MM.1S (cell line): ENCODE measurements at places on chromosomes 2 and 18.
A peak's percentile ranks its signal among the peaks of the same experiment; 100 is the strongest.

GRCh38 chr18:78770139-78770822 lies 209.3 kb upstream of the SALL3 start:
- DNase-seq, result no peak

- DNase-seq, result no peak
These were observed 793.4 kb downstream of the SLC4A3 start for GRCh38 chr2:220420820-220421219.

GRCh38 chr2:65062843-65063825 lies 6.9 kb downstream of the CEP68 start:
- DNase-seq, result no peak

DNA sequence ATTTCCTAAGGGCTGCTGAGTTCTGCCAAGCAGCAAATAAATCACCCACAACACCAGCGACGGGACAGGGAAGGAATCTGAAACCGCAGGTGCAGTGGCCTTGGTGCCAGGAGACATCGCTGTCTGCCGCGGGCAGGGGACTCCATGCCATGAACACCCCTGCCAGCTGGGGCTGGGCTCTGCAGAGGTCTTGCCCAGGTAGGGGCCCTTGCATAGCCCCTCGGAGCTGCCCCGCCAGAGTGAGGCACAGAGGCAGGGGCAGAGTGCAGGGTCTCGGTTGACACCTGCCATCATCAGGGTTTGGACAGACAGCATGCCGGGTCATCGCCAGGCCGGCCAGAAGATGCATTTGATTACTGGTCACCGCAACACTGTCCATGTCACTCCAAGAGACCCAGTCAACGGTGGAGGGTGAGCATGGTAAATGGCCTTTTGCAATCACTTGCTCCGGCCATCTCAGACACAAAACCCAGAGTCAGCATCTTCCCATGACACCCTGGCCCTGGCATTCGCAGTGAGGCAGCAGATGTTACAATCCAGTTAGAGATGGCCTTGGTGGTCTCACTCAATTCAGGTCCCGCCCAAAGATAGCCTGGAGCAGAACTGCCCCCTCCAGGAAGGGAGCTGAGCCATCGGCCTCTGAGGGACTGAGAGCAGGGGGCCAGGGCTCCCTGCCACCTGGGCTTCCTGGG lies 255.4 kb downstream of the NDUFA10 start:
- DNase-seq, result no peak

GRCh38 chr2:204112084-204112770 lies 175.7 kb downstream of the ICOS start:
- no peak for DNase-seq

DNA sequence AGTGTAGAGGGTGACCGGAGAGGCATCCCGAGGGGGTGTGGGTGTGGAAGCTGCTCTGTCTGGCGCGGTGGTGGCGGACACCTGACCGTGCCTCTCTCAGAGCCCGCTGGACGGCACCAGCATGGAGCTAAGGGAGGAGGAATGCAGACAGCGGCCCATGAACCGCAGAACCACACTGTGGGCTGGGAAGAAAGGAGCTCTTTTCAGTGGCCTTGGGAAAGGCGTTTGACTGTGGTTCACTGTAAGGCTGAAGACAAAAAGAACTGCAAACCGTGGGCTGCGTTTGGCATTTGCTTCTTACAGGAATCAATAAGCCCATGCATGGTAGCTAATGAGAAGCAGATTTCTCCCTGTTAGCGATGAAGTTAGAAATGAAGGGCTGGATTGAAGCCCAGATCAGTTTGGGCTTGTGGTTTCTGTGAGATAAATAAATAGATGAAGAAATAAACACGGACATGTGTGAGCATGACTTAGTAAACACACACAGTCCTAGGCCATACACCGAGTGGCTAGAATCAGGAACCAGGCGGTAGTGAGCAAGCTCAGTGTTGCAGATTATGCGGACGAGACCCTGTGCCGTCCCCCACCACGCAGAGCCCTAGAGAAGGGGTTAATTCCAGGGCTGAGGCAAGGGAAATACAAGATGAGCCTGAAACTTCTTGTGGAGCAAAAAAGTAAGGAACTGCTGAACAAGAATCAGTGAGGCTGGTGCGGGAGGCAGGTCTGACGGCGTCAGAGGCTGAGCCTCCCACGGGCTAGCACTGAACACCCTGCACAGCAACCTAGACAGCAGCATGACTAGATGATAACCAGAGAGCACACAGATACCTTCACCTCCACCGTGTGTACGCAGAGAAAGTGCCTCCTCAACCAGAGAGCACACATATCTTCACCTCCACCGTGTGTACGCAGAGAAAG lies 29.3 kb upstream of the NFATC1 start:
- DNase-seq, result no peak

DNA sequence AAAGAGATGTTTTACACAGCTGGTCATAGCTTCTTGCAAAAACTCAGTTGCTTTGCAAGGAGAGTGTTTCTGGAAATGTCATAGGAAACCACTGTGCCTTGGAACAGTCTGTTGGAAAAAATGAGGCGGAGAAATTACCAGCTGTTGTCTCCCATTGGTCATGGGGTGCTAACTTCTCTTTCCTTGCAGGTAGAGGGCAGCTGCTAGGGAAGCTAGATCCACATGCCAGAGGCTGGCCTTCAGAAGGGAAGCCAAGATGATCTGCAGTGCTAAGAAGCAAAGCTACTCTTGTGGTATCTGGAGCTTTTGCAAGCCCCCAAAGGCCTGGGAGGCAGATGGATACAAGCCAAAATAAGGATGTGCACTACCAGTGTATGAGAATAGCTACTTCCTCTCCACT lies 34.8 kb upstream of the LAMA1 start:
- no peak for DNase-seq

DNA sequence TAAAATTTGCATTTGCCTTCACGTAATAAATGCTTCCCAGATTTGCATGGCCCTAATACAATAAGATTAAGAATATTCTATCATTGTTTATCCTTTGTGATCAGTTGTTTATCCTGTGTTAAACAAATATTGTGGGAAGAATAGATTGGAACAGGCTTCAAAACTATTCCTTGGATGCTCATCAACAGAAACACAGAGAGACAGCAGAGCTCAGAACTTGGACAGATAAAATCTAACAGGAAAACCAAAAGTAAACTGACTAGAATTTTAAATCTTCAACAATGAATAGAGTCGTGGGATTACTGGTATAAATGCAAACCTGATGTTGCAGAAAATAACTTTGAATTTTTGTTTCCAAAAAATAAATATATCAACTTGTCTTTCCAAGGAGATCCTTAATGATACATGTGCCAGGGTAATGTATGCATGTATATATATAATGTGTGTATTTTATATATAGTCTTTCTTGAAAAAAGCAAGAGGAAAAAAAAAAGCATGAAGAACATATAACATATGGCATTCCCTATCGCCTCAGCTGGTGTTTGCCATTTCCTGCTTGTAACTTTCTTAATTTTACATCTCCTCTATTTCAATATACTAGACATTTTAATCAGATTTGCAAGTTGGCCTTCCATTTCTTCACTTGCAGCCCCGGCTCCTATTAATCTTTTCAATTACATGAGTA lies 59.9 kb upstream of the TANK start:
- DNase-seq, result no peak

- no peak for DNase-seq
These were observed 423.3 kb downstream of the MTX2 start for GRCh38 chr2:176692533-176692932.

DNA sequence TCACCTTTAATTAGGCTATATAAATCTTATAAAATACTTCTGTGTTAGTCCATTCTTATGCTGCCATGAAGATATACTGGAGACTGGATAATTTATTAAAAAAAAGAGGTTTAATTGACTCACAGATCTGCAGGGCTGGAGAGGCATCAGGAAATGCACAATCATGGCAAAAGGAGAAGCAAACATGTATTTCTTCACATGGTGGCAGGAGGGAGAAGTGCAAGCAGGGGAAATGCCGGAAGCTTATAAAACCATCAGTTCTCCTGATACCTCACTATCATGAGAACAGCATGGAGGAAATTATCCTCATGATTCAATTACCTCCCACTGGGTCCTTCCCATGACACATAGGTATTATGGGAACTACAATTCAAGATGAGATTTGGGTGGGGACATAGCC lies 504.4 kb downstream of the RIT2 start:
- DNase-seq, result no peak

DNA sequence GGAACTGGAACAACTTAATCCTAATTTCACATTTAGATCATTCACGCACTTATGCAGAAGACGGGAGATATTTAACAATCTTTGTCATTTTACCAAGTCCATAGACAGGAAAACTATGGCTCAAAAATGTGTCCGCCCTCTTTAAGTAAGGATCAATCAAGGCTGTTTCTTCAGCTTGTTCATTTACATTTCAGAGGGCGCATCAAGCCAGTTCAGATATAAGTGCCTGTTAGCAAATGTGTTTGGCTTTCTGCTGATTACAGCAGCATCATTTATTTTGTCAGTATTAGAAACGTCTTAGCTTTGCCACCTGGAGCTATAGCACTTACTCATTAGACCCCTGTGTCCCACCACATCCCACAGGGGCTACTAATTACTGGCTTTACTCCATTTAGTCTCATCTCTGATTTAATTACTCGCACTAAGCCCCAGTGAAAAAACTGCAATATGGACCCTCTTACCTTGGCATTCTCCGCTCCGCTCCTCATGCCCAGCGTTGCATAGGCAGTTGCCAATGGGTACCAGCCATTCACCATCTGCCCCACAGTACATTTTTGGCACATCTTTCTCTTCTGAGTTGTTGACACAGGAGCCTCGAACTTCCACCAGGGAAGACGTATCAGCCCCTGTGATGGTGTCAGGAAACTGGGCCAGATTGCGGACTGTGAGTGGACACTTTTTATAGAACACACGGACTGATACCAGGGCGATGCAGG lies 8.7 kb downstream of the EPHA4 start:
- DNase-seq, result no peak

DNA sequence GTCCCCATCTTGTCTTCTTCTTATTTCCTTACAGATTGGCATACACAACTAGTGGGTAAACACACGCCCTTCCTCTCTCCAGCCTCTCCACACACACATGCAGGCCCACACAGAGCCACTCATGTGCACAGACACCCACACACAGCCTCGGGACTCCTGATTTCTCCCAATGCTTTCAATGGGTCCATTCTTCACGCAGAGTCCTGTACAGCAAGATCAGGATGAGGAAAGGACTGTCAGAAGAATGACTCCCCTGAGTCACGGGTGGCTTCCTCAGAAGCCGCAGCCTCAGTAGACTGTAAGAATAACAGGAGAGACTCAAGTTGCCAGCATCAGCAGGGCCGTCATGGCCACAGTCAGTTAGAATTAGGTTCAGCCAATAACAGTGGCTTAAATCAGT lies 109.1 kb upstream of the GLI2 start:
- DNase-seq, result no peak

GRCh38 chr18:48922801-48923730 lies 27.7 kb downstream of the SMAD7 start:
- no peak for DNase-seq

GRCh38 chr18:58789876-58790240 lies 74.8 kb upstream of the ZNF532 start:
- no peak for DNase-seq

DNA sequence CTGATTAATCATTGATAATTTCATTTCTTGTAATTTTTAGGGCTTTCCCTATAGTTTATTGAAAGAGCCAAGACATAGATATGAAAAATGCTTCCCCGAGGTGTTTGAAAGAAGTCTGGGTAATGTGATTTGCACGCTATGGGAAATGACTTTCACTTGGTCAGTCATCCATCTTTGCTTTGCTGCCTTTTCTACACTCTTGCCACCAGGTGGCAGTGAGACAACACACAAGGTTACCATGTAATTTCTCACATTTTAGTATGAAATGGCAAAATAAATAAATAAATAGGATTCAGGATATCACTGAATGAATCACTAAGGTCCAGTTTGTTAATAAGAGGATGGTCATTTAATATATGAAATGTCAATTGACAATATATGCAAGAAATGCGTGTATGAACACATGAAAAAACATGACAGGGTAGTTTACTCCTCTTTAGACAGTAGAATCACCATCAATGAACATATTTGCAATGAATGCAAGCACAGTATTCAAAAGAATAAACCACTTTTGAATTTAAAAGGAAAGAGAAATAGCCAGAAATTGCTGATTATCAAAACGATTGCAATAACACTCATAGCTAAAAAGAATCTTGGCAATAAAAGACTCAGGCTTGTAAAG lies 52.2 kb upstream of the KCNH7 start:
- peak; percentile 65 for DNase-seq

DNA sequence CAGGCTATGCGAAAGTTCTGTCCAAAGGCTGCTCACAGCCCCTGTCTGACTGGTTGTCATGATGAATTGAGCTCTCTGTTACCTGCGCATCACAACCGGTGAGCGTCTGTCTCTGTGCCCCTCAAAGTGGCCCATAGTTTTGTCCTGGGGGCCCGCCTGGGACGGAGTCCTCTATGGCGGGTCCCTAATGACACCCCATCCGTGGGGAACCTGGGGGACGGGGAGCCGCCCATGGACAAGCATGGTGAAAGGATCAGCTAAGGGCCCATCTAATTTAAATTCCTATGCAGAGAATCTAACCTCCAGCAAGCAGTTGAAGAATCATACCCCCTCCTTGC lies 473 bp downstream of the ELMOD3 start:
- DNase-seq, result no peak

DNA sequence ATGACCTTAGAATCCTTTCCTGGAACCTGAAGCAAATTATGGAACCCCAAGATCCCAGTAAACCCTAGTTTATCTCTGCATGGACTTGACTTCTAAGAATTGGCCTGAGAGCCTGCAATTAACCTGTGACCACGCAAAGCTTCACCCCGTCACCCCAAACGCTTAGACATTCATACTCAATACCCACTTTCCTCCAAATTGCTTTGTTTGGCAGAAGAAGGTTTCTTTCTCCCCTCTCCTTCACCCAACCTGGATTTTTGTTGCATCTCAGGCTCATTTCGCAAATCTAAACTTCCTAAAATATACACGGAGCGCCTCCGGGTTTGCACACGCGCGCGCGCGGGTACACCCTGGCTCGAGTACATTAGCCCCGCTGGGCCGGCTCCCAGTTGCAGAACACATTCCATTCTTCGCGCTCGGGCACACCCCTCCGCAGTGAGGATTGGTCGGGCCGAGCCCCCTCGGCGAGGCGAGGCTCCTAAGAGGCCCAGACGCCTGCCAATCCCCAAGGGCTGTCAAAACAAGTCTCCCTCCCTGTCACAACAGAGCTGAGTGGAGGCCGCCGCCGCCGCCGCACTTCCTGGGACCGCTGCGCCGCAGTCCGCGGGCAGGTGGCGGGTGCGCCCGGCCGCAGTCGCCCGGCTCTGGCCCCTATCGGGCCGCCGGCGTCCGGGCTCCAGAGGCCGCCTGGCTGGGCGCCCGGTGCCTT lies at the start of gene PLCL1:
TSS of gene PLCL1 (plus strand) at position 545 of the 709 bp plus-strand sequence.
- peak; percentile 95 for DNase-seq

GRCh38 chr2:233441161-233442027 lies 87.1 kb downstream of the DGKD start:
- DNase-seq, result no peak

GRCh38 chr2:159226059-159226461 lies 60.4 kb downstream of the WDSUB1 start:
- DNase-seq, result peak; percentile 64

GRCh38 chr2:794554-795241 lies 117.5 kb upstream of the TMEM18 start:
- DNase-seq, result no peak

GRCh38 chr2:160053946-160054345 lies 8.5 kb downstream of the PLA2R1 start:
- no peak for DNase-seq

GRCh38 chr2:143717536-143718168 lies 588.4 kb downstream of the ARHGAP15 start:
- DNase-seq, result no peak
